HepG2 (cell line): ENCODE measurements at places on chromosomes 7 and 10. TPM values are rescaled to one million over a fixed set of nuclear protein-coding genes. Genes with fewer than 3 reads are reported as not detected.
A peak's percentile ranks its signal among the peaks of the same experiment; 100 is the strongest.

DNA sequence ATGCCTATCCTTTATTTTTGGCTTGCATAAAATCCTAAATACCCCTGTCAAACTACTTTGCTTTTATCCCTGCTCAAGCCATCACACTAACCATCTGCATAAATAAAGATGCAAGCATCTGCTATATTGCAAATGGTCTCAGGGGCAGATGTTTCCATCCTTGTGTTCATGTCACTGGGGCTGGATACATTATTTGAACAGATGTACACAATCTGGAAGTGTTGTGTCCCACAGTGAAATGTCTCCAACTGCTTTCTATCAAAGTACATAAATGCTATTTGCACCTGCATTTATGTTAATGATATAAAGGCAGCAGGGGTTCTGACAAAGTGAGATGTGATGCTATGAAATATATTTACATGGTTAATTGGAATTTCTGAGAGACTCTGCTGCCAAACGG is 163.1 kb downstream of the ZNF438 start:
- no peaks in the 10 kb centered on the region for H3K36me3 ChIP-seq
- no peak for DNase-seq
- no peaks in the 10 kb centered on the region for H3K27me3 ChIP-seq

DNA sequence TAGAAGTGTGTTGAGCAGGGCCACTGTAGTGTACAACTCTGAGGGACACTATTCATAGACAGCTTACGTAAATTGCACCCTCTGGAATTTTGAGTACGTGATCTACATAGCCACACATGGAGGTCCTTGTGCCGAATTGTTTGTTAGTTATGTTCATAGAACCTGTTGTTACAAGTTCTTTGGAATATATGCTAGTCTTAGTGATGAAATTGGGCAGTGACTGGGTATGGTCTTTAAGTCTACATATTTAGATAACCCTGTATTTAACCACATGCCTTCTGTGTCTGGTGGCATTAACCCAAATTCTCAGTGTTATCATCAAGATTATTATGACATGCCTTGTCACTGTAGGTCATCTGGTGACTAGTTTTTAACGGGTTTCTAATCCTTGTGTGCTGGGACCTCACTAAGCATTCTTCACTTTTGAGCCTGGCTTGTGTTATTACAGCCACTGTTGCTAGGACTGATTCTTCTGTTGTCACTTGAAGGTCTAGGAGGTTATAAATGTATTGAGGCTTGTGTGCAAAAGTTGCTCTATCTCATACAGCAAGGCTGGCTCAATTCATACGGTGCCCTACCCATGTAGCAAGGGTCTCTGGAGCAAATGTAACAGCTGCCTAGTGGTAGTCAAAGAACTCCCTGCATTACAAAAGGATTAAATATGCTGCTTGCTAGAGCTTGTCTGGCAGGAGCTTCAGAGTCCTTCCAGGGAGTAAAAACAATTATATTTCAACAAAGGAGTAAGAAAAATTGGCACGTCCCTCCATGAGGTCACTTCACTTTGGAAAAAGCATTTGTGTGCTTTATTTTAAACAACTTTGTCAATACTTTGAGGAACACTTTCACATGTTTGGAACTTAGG is 65.4 kb downstream of the CDK14 start:
- H3K4me3 ChIP-seq: no peak overlapping the region
- H3K36me3 ChIP-seq: no peaks in the 10 kb centered on the region
- H3K4me1 ChIP-seq: no peaks in the 10 kb centered on the region
- H3K27me3 ChIP-seq: no peaks in the 10 kb centered on the region
- no peak overlapping the region for H3K27ac ChIP-seq

DNA sequence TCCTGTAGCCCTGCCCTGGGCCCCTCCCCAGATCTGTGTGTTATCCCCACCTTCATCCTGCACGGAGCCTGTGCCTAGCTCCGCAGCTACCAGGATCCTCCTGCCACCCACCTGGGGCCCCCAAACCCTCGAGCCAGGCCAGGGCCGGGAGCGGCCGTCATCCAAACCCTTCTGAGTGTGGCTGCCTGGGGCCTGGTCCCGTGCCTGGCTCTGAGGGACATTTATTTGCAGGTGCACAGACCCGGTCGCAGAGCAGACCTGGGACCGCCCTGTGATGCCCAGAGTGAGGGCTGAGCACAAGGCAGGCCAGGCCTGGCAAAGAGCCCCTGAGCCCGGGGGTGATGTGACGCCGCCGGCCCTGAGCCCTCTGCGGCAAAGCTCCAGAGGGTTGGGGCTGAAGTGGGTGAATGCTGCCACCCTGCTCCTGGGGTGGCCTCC is 27.4 kb upstream of the INPP5A start:
- no peak overlapping the region for H3K27ac ChIP-seq
- peaks cover 7% of the 10 kb centered on the region for H3K4me1 ChIP-seq
- H3K36me3 ChIP-seq: no peaks in the 10 kb centered on the region
- no peak for DNase-seq
- H3K27me3 ChIP-seq: peaks cover 38% of the 10 kb centered on the region

- H3K4me1 ChIP-seq: peaks cover 12% of the 10 kb centered on the region
- no peak overlapping the region for H3K4me3 ChIP-seq
- H3K27ac ChIP-seq: no peak overlapping the region
Observed at GRCh38 chr7:117126676-117127075, 173.4 kb downstream of the ST7 start.

- H3K27ac ChIP-seq: no peak overlapping the region
- no peak overlapping the region for H3K4me3 ChIP-seq
- H3K36me3 ChIP-seq: peaks cover 44% of the 10 kb centered on the region
- DNase-seq: no peak
- peaks cover 12% of the 10 kb centered on the region for H3K4me1 ChIP-seq
- H3K27me3 ChIP-seq: no peaks in the 10 kb centered on the region; the same call in 2 of the 3 replicates
Observed at GRCh38 chr10:14843327-14843988, 5.4 kb downstream of the HSPA14 start.

DNA sequence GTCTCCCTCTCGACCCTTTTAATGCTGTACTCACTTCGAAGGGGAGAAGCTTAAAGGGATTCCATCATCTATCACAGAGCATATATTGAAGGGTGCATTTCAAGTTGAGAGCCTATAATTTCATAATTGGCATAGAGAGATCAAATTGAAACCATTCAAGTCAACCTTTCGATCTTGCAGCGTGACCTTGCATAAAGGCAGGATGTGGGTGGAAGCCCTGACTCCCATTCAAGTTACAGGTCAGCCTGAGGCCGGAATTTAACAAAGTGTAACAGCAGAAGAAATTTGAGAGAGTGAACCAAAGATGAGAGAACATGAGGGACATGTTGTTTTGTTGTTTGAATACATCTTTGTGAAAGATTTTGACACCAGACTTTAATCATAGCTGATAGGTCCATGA is 195.3 kb upstream of the TPK1 start:
- no peaks in the 10 kb centered on the region for H3K36me3 ChIP-seq
- no peak overlapping the region for H3K27ac ChIP-seq
- DNase-seq: no peak
- H3K27me3 ChIP-seq: no peaks in the 10 kb centered on the region
- H3K4me3 ChIP-seq: no peak overlapping the region

- no peak overlapping the region for H3K27ac ChIP-seq
- H3K4me1 ChIP-seq: no peaks in the 10 kb centered on the region
- no peaks in the 10 kb centered on the region for H3K27me3 ChIP-seq
- no peak overlapping the region for H3K4me3 ChIP-seq
Observed at GRCh38 chr10:58164517-58164916, 103.2 kb downstream of the IPMK start.

GRCh38 chr7:148883266-148884048 is 634 bp downstream of the EZH2 start:
- no peaks in the 10 kb centered on the region for H3K27me3 ChIP-seq
- peak overlapping the region; percentile 87 for H3K4me3 ChIP-seq
- peaks cover 29% of the 10 kb centered on the region for H3K4me1 ChIP-seq
- H3K27ac ChIP-seq: peak overlapping the region; percentile 95
- no peaks in the 10 kb centered on the region for H3K36me3 ChIP-seq
- DNase-seq: no peak

DNA sequence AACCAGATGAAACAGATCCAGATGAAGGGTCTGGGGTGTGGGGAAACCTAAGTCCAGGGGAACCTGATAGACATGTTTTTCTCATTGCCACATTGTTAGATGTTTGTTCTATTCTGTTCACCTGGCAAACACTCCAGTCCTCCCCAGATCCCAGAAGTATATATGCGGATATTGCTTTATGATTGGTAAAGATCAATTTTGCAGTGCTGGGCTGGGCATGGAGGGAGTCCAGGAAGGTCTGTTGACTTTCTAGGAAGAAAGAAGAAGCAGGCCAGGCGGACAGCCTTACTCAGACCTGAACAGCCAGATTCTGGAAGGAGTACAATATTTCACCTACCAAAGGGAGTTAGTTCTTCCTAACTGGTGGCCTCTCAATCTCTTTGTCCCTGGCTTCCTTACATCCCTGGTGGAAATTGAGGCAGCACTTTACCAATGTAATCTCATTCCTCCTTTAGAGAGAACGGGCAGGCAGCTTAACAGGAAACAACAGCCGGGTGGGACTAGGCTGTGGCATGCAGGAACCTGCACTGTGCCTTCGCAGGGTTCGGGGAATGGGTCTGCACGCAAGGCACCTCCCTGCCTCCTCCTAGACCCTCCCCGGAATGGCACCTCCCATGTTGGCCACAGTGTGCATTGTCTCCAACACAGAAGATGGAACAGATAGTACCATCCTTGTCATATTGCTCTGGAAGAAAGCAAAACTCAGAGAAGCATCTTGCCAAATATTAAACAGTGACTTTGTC is 930 bp downstream of the GIMAP6 start:
- no peak for DNase-seq
- no peaks in the 10 kb centered on the region; the same call in 1 of the 2 replicates for H3K4me1 ChIP-seq
- no peaks in the 10 kb centered on the region for H3K27me3 ChIP-seq
- no peak overlapping the region for H3K4me3 ChIP-seq

DNA sequence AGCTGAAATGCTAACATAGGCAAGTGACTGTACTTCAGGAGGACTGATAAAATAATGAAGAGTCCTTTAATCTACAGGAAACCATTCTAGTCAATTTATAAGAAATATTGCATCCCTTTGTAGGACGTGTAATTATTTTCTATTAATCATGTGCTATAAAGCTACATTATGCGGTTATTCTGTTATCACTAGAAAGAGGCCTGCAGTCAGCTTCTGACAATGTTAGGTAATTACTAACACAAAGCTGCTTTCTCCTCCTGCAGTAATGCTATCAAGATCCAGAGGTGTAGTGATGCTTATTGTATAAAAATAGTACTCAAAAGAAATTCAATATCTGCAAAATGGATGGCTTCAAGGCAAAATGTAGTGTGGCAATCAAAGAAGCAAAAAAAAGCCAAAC is 191.1 kb downstream of the SKAP2 start:
- H3K27me3 ChIP-seq: no peaks in the 10 kb centered on the region
- no peak overlapping the region for H3K27ac ChIP-seq
- H3K4me3 ChIP-seq: no peak overlapping the region
- no peaks in the 10 kb centered on the region for H3K36me3 ChIP-seq
- H3K4me1 ChIP-seq: no peaks in the 10 kb centered on the region

- no peak overlapping the region for H3K4me3 ChIP-seq
- DNase-seq: no peak
- H3K27me3 ChIP-seq: peaks cover 27% of the 10 kb centered on the region; the same call in 1 of the 3 replicates
- H3K36me3 ChIP-seq: no peaks in the 10 kb centered on the region
- no peaks in the 10 kb centered on the region for H3K4me1 ChIP-seq
- H3K27ac ChIP-seq: no peak overlapping the region
Observed at GRCh38 chr10:128274938-128275337, 148.7 kb upstream of the MKI67 start.

- DNase-seq: no peak
- H3K36me3 ChIP-seq: no peaks in the 10 kb centered on the region
- H3K4me3 ChIP-seq: peak overlapping the region; percentile 86
- no peaks in the 10 kb centered on the region; the same call in 2 of the 3 replicates for H3K27me3 ChIP-seq
- no peak overlapping the region for H3K27ac ChIP-seq
Observed at GRCh38 chr7:75737856-75738603, 711 bp downstream of the HIP1 start.

DNA sequence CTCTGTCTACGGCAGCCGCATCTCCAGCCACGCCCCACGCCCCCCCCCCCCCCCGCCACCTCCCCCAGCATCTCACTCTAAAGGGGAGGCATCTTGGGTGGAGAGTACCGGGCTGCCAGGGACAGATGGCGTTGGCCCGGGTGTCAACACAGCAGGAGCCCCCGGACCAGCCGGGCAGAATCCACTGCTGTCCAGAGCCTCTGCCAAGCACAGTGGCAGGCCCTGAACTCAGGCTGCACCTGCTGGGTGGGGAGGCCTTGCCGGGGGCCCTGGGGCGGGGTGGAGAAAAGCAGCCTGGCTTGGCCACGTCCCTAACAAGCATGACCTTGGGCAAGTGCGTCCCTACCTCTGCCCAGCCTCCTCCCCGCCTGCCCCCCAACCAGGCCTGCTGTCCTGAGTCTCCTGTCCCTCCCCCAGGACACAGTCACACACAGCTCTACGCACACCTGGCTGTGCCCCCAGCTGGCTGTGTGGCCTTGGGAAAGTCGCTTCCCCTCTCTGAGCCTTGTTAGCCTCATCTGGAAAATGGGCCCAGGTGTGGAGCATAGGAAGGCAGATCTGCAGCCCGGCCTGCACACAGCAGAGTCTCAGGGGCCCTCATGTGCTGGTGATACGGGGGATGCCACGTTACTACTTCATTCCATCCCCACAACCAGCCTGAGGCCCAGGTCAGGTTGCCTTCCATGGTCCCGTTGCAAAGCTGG is 45.2 kb downstream of the MICALL2 start:
- H3K4me3 ChIP-seq: no peak overlapping the region
- no peaks in the 10 kb centered on the region for H3K36me3 ChIP-seq
- no peak overlapping the region for H3K27ac ChIP-seq
- no peak for DNase-seq
- H3K4me1 ChIP-seq: no peaks in the 10 kb centered on the region

DNA sequence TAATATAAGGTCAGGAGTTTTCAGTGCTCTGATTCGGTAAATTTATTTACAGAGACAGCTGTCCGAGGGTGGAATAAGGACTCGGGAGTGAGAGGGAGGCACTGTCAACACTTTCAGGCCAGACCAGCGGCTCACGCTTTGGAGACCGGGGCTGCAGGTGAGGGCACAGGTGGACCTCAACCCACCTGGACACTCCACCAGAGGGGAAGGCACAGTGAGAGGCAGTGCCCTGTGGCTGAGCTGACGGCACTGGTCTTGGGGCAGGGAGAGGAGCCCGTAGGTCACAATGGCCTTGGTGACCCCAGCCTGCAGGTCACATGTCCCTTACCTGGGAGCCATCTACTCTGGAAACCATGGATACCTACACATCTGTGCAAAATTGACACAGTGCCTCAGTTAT is 315.1 kb downstream of the ADARB2 start:
- H3K4me3 ChIP-seq: no peak overlapping the region
- no peak for DNase-seq
- H3K27me3 ChIP-seq: peaks cover 6% of the 10 kb centered on the region

- DNase-seq: no peak
- H3K4me1 ChIP-seq: no peaks in the 10 kb centered on the region
- no peaks in the 10 kb centered on the region for H3K27me3 ChIP-seq
- no peaks in the 10 kb centered on the region for H3K36me3 ChIP-seq
- H3K4me3 ChIP-seq: no peak overlapping the region
Observed at GRCh38 chr10:92284112-92284704, 6.7 kb downstream of the CPEB3 start.

Gene ABCA13
- not detected in 2 replicates for total RNA-seq

Gene ZNF804B
- total RNA-seq: not detected in 2 replicates

Gene MAT1A
- total RNA-seq: 76.9 and 101 TPM in 2 replicates

Gene GIMAP1
- not detected in 2 replicates for total RNA-seq

Gene EPO
- 9.9 and 10.3 TPM in 2 replicates for total RNA-seq

Gene ASB13
- 15.4 and 17.5 TPM in 2 replicates for total RNA-seq
